ENCODE measurements at places on chromosomes 7 and 10. TPM values are rescaled to one million over a fixed set of nuclear protein-coding genes. Genes with fewer than 3 reads are reported as not detected.
A peak's percentile ranks its signal among the peaks of the same experiment; 100 is the strongest.

The SLC16A9 gene
- total RNA-seq, result not detected

- no peaks in the 10 kb centered on the region for H3K36me3 ChIP-seq
- no peaks in the 10 kb centered on the region for H3K4me1 ChIP-seq
These were observed 166.8 kb downstream of the MTERF1 start for GRCh38 chr7:91713669-91714068.

GRCh38 chr7:100022621-100023020 is 7.2 kb downstream of the ZKSCAN1 start:
- H3K4me3 ChIP-seq, result no peak overlapping the region
- DNase-seq, result no peak
- H3K27ac ChIP-seq, result no peak overlapping the region
- H3K36me3 ChIP-seq, result peaks cover 22% of the 10 kb centered on the region
- H3K27me3 ChIP-seq, result no peaks in the 10 kb centered on the region

GRCh38 chr7:120703585-120704240 is 154.2 kb downstream of the TSPAN12 start:
- DNase-seq, result no peak
- no peaks in the 10 kb centered on the region for H3K36me3 ChIP-seq
- H3K27me3 ChIP-seq, result no peaks in the 10 kb centered on the region

- no peaks in the 10 kb centered on the region for H3K27me3 ChIP-seq
- H3K4me1 ChIP-seq, result no peaks in the 10 kb centered on the region
- no peak overlapping the region for H3K27ac ChIP-seq
- no peak for DNase-seq
These were observed 97.0 kb upstream of the FOXP2 start for GRCh38 chr7:114317450-114318098.

DNA sequence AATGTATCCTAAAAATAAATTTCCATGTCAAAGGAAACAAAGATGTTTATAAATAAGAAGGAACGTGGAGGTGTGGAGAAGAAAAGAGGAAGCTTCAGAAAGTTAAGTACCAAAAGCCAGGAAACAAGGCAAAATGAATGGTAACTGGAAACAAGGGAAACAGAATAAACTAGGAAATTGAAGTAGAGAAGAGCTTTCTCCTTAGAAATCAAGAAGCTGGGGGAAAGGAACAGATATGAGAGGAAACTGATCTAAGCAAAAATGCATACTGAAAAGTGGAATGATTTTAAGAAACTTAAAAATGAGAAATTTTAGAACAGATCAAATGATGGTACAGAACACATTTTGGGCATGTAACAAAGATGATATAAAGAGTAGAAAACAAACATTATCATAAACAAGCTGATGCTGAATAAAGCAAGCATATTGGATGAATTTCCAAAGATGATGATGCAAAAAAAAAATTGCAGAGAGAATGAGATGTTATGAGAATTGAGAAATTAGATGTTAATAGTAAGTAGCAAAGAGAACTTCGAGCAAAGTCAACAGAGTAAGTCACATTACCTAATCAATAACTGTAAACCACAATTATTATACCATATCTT is 1.9 kb downstream of the BRAF start:
- H3K27ac ChIP-seq, result peak overlapping the region; percentile 27
- DNase-seq, result no peak
- peaks cover 19% of the 10 kb centered on the region for H3K4me1 ChIP-seq
- no peaks in the 10 kb centered on the region for H3K36me3 ChIP-seq
- no peaks in the 10 kb centered on the region for H3K27me3 ChIP-seq

- no peaks in the 10 kb centered on the region for H3K27me3 ChIP-seq
- H3K4me3 ChIP-seq, result no peak overlapping the region
- no peaks in the 10 kb centered on the region for H3K36me3 ChIP-seq
- H3K4me1 ChIP-seq, result no peaks in the 10 kb centered on the region
These were observed 362.8 kb downstream of the THSD7A start for GRCh38 chr7:11469028-11469745.

- H3K27me3 ChIP-seq, result no peaks in the 10 kb centered on the region
- DNase-seq, result no peak
- H3K36me3 ChIP-seq, result no peaks in the 10 kb centered on the region
- no peak overlapping the region for H3K4me3 ChIP-seq
- H3K27ac ChIP-seq, result no peak overlapping the region
These were observed 57.3 kb upstream of the CAPZA2 start for GRCh38 chr7:116805100-116805544.

All from B cell (primary cell).